HTR-8/SVneo (cell line): ENCODE measurements at places on chromosomes 2 and 18.
A peak's percentile ranks its signal among the peaks of the same experiment; 100 is the strongest.

GRCh38 chr18:37564711-37565100 is 892 bp downstream of the CELF4 start:
- DNase-seq: peak; percentile 21

GRCh38 chr2:158486970-158487325 is 30.2 kb downstream of the PKP4 start:
- DNase-seq: no peak

DNA sequence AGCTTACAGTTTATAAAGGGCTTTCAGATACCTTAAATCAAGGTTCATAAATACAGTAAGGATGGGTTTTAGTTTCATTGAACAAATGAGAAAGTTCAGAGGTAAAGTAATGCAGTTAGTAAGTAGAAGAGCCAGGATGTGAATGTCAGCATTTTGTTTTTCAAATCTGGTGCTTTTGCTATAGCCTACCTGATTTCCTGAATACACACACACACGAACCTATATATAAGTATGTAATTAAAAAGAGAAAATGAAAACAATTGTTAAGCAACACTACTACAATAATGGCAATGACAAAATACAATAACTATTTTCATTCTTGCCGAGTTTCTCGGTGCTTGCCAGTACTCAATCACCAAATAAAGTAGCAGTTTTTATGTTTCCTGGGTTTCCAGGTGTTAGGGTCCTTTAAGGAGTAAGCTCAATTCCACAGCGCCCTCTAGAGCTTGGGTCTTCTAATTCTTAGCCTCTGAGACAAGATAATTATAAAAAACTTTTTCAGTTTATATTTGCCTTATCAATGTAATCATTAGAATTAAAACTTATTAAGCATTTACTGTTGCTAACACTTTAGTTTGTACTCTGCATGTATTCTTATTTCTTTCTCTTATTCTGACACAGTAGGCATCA is 512.9 kb upstream of the ACVR2A start:
- DNase-seq: peak; percentile 11

DNA sequence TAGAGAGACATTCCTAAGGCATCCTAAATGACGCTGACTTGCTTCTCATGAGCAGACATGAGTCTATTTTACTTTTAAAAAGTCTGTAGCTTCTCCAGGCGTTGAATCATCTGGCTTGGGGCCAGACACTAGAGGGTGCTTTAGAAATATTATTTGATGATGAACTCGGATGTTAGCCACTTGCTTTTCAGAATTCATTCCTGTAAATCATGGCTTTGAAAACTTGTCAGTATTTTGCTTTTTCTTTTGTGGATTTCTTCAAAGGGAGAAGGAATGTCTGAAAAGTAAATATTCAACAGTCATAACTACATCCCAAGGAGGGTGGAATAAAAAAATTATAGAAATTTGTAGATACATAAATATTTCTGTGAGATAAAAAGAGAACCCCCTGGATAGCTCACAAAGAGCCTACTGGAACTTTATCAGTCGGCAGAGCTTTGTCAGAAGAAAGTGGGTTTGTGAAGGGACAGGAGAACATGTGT is 370.8 kb downstream of the OSR1 start:
- DNase-seq: peak; percentile 48

DNA sequence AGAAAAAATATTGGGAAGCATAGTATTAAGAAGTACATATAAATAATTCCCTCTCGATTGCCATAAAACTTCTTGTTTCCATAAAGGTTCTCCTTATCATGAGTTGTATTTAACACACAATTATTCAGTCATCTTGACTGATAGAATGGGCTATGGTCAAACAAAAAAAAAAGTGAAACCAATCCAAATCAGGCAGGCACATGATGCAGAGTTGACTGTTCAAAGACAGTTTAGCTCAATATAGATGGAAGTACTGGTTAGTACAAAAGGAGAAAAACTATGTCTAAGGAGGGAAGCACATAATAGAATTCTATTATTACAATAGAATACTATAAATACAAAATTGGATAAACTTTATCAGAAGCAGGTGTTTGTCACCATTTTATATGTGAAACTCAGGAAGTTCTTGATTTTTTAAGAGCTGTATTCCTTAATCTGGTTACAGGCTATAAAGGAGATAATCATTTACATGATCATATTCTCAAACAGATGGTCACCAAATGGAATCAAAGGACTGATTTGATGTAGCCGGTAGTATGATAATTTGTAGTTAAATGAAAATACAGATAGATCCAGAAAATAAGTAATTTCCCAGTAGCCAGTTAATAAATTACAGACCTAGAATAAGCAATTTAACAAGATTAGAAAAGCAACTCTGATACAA is 18.2 kb upstream of the CALCRL start:
- no peak for DNase-seq

- peak; percentile 5 for DNase-seq
These were observed 587.7 kb downstream of the CPS1 start for GRCh38 chr2:211144078-211144477.

- DNase-seq: no peak
These were observed 146.2 kb downstream of the RPIA start for GRCh38 chr2:88837511-88838160.

DNA sequence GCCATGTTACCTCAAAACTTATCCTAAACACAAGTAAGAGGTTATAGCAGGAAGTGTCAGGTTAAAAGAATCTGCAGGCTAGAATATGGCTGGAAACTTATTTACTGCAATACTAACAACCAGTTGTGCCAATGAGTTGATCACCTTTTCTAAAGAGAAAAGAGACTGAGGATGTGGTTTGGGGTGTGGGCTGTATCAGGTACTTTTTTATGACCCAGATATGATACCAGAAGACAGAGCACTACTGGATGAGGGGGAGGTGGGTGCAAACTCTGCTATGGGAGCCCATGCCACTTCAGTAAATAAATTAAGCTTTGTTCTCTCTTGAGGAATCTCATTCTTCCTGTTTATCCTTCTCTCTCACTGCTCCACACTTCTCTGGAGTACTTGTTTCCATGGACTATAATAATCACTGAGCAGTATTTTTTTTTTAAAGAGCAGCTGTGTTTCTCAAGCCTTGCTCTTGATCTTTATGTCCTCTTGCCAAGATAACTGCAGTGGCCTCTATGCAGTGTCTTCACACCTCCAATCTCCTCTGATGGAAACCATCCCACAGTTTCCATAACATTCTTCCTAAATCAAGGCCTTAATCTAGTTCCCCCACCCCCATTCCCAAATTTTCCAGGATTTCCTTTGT is 51.2 kb upstream of the NOSTRIN start:
- no peak for DNase-seq

GRCh38 chr2:160351956-160352355 is 141.7 kb downstream of the RBMS1 start:
- no peak for DNase-seq

DNA sequence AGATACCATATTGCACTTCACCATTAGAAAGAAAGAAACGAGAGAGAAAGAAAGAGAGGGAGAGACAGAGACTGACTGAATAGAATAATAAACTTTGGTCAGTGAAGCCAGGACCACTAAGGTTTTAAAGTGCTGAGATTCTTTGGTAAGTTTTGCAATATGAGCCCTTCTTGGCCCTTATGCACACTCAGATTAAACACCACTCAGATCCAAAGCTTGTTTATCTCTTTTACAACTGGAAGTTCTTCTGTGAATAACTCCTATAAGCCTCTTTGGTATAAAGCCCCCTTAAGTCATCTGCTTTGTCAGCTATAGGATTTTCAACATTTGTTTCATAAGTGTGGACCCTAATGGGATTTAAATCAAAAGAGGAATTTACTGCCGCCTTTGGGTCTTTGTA is 40.8 kb downstream of the PID1 start:
- DNase-seq: no peak

GRCh38 chr18:67362906-67363305 is 153.6 kb downstream of the DSEL start:
- DNase-seq: no peak

DNA sequence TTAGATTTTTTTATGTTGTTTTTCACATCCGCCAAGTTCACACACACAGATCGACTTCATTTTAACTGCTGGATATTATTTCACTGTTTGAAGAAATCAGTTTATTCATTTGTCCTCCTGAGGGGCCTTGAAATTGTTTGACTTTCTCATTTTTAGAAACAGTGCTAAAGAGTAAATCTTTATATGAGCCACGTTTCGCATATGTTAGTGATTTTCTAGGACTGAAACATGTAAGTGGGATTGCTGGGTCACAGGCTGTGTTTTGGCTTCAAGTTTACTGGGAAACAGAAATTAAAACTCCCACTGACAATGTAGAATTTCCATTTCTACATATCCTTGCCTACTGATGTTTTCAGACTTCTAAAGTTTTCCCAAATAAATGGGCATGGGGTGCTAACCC is 363.8 kb downstream of the NCKAP5 start:
- DNase-seq: no peak

GRCh38 chr2:66850376-66850775 is 415.5 kb downstream of the MEIS1 start:
- DNase-seq: no peak

GRCh38 chr2:30702694-30703093 is 104.6 kb downstream of the CAPN13 start:
- no peak for DNase-seq

GRCh38 chr2:218014706-218015585 is 12.2 kb upstream of the TNS1 start:
- no peak for DNase-seq

GRCh38 chr2:185221-185620 is 78.6 kb downstream of the SH3YL1 start:
- DNase-seq: no peak

DNA sequence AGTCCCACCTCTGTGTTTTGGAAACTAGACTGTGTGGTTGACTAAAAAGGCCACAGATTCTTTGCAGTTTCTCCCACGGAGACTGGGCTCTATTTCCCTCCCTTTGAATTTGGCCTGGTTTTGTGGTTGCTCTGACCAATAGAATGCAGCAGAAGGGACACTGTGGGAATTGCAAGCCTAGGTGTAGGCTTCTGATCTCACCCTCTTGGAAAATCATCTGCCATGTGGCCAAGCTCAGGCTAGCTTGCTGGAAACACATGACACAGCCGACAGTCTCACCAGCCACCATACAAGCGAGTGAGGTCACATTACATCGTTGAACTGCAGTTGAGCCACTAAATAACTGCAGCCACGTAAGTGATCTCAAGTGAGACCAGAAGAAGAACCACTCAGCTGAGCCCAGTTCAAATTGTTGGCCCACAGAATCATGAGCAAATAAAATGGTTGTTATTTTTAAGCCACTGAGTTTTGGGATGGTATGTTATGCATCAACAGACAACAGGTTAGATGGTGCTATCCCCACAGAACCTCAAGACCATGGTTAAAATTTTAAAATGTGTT is 319.1 kb upstream of the MEX3C start:
- DNase-seq: no peak

DNA sequence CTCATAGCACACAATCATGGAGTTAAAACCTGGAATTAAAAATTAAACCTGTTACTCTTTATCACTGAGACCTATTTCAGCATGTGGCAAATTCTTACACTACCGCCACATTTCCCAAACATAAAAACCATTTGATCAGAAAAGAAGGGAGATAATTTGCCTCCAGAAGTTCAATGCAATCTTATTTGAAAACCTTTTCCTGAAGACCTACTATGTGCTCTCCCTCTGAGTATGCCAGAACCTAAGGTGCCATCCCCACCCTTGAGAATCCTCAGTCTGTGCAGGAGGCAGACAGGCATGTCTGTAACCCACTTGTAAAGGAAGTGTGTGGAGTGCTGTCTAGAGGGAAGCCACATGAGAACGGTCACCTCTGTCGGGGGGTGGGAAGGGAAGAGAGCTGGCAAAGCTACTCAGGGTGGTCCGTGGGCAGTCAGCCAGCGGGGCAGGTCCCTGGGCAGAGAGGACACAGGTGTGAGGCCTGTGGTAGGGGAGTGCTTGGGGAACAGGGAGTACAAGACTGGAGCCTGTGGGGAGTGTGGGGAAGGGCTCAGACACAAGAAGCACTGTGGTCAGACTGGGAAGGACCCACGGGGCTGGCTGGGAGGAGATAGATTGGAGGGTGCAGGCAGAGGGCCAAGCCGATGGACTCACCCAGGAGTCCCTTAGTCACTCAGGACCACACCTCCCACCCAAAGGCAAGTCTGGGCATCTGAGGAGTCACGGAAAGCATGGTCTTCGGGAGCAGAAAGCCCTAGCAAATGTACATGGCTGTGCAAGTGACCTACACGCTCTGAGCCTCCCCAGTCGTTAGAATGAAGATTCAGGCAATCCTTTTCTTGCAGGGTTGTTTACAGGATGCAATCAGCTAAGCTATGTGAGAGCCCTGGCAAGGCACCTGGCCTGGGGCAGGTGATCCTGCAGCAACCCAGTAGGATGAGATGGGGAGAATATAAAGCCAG is 22.8 kb downstream of the CRACDL start:
- no peak for DNase-seq

DNA sequence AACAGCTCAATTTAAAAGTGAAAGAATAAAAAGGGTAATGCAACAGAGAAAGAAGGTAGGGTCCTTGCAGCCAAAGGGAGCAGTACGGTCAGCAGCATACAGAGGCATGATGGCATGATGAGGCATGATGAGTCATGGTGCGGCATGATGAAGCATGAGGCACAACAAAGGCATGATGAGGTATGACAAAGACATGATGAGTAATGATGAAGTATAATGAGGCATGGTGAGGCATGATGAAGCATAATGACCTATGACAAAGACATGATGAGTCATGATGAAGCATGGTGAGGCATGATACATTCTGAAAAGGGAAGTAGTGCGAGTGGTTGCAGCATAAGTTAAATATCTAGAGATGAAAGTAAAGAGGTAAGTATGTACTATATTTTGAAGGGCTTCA is 673.2 kb downstream of the TMEM182 start:
- no peak for DNase-seq

DNA sequence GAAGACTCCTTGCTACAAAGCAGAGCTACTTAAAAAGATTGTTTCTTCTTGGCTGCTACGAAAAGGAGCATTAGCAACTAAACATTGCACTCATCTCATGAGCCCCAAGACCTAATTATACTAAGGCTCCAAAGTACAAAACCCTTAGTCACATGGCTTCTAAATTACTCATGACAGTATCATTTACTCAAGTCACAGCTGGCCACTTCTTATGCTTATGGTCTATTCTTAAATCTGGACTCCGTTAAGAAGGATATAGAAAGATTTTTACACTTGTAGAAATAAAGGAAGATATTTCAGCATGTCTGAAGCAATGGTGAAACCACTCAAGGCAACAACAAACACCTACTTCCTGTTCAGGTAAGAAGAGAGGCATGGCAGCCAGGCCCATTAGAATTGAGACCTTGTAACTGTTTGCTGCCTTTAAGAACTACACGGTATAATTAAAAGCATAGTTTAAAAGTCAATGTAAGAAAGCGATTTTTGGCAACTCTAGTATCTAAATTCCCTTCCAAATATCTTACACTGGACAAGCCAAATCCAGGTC is 12.7 kb downstream of the ANKRD44 start:
- no peak for DNase-seq

- no peak for DNase-seq
These were observed 252.4 kb upstream of the SALL3 start for GRCh38 chr18:78727057-78727739.
